ENCODE measurements at places on chromosomes 12 and 14. TPM values are rescaled to one million over a fixed set of nuclear protein-coding genes. Genes with fewer than 3 reads are reported as not detected.

GLIPR1L1 gene
- total RNA-seq, result 1.9 TPM

GRCh38 chr12:111840807-111841206, 1.2 kb upstream of the MAPKAPK5 start:
- DNase-seq, result no peak

RNASE7 gene
- not detected for total RNA-seq

GRCh38 chr14:104196461-104197140, 58.2 kb downstream of the KIF26A start:
- no peak for DNase-seq

- DNase-seq, result no peak
Measured at GRCh38 chr12:88188180-88188579, 46.1 kb downstream of the TMTC3 start.

DNA sequence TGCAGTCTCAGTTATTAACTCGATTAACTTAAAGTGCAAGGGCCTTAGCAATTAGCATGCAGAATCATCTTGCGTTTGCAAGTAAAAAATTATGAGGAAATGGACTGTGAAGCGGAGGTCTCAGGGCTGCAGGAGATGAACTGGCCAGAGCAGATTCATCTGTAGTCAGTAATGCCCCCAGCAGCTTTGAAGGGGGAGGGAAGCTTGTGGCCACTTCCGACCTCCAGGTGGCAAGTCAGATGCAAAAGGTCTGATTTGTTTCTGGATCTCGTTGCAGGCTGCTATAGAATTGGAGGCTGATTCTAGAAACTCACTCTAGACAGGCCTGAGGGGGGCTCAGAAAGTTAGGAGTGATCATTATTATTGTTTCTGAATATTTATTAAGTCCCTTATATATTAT, 107.4 kb upstream of the RGS6 start:
- DNase-seq, result no peak

DNA sequence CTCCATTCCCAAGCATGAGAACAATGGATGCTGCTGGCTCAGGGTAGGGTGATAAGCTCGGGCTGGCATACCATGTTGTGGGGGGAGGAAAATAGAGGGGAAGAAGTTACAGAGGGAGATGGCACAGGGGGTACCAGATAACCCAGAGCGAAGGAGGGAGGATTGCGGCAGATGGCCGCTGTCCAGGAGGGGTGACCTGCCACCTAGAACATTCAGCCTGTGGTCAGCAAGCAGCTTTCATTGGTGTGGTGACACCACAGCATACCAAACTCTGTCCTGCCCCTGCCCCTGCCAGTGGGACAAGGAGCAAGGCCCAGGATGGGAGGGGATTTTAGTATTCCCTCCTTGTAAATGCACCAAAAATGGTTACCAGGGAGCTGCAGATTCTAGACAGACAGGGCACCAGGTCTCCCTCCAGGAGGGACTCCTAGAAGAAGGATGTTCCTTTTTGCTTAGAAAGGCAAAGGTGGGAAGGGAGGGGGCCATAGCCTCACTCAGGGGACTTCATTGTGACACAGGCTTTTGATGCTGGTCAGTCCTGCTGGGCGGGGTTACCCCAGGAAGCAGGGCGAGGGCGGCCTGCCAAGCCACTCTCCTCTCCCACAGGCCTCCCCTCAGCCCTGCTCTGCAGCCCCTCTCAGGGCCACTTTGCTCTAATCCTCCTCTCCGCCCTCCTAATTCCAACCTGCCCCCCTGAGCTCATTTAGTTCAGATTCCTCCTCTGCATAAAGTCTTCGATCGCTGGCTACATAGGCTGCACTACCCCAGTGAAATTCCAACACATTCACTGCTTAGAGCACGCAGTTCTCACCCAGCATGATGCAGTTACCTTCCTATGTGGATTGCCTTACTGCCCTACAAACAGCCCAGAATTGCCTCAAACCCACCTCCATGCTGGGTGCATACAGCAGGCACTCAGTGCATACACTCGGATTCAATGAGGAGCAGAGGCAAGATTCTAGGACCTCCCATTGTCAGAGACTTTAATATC, 36.0 kb upstream of the PLEKHG6 start:
- DNase-seq, result no peak

DNA sequence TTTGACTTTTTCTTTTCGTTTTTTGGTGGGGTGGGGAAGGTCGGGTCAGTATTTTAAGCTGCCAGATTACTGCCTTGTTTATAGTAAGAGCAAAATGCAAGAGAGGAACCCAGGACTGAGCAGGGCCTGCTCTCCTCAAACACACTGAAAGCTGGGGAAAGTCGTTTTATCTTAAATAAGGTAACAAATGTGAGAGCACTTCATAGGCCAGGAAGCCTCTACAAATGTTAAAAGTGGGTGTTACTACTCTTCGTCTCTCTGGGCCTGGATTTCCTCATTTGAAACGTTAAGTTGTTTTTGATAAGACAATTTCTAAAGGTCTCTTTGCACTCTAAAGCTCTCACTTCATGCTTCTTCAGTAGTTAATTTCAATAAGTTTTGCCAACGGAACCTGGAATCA, 33.8 kb downstream of the PLEKHG7 start:
- DNase-seq, result no peak

GRCh38 chr14:92728759-92729364, 19.6 kb downstream of the LGMN start:
- DNase-seq, result no peak

IKZF4 gene
- 13.9 TPM for total RNA-seq

MARK3 gene
- total RNA-seq, result 71.3 TPM

GRCh38 chr12:96170328-96170727, 23.8 kb upstream of the ELK3 start:
- no peak for DNase-seq

DNA sequence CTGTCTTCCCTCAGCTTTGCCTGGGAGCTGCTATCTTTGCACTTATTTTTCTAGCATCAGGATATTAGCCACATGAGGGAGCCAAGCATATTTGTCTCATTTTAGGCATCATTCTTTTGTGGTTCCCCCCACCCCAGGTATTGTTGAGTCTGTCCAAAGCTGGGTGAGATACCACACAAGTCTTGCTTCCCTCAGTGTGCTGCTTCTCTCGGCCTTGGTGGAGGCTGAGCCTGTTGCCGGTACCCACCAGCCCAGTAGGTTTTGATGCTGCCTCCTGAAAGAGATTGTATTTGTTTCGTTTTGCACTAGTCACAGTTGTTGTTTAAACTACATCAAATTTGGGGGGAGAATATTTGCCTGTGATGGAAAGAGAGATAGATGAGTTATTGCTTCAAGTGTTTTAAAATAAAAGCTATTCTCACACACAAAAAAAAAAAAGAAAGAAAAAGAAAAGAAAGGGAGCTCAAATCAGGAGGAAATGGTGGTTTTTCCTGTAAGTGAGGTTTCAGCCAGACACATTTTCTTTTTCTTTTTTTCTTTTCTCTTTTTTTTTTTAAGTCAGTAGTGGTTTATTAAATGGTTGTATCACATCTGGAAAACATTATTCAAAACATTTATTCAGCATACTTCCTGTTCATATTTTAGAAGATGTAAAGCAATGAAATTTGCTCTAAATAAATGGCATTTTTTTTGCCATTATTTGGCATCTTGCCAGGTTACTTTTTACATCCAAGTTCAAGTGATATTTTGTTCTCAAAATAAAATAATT, 58.5 kb downstream of the SLC4A8 start:
- DNase-seq, result no peak

- DNase-seq, result no peak
Measured at GRCh38 chr12:92338102-92338501, 192.5 kb upstream of the BTG1 start.

GRCh38 chr14:36086629-36087395, 89.7 kb downstream of the PTCSC3 start:
- DNase-seq, result no peak

DNA sequence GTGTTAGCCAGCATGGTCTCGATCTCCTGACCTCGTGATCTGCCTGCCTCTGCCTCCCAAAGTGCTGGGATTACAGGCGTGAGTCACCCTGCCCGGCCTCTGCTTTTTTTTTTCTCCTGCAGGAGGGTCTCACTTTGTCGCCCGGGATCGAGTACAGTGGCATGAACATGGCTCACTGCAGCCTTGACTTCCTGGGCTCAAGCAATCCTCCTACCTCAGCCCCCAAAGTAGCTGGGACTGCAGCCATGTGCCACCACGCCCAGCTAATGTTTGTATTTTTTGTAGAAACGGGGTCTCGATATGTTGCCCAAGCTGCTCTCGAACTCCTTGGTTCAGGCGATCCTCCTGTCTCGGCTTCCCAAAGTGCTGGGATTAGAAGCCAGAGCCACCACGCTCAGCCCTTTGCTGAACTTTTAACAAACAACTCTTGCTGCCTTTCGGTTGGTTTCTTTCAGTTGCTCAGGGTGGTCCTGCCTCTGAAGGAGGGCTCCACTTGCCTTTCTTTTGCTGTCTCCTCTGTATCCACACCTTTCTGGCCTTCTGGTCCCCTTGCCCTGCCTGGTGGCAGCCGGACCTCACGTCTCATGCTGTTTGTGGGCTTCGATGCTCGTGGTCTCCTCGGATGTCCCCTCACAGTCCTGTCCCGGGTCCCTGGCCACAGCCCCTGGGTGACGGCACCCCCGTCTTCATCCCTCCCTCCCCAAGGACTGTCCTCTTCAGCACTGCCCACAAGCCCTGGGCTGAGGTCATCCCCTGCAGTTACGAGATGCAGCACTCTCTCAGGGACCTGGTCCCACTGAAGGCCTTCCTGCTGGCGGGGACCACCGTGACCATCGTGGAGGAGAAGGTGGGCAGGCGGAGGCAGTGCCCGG, 3.8 kb upstream of the B3GNT4 start:
- no peak for DNase-seq

HHIPL1 gene
- total RNA-seq, result 2.6 TPM

DNA sequence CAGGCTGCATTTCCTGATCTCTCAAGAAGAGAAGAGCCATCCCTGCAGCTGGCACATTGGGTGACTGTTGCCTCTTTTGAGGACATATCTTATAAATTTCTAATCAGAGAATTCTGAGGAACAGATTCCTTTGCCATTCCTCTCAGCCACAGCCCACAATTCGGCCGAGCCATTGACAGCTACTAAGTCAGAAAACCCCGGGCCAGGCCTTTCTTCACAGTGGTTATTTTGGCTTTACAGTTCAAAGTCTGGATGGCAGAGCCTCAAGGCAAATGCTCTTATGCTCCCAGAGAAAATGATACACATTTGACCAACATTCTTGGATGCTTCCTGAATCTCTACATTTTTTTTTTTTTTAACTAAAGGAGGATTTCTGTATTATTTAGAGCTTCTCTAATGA, 138.4 kb upstream of the FRMD6 start:
- no peak for DNase-seq

CCDC196 gene
- total RNA-seq, result not detected

GPR65 gene
- total RNA-seq, result not detected

PWP1 gene
- total RNA-seq, result 49.7 TPM

GRCh38 chr14:78450669-78451318, 280.6 kb downstream of the NRXN3 start:
- no peak for DNase-seq

GRCh38 chr12:31644536-31644935, 15.0 kb upstream of the ETFBKMT start:
- DNase-seq, result no peak

- no peak for DNase-seq
Measured at GRCh38 chr12:103821773-103822172, 19.3 kb downstream of the NT5DC3 start.

DCN gene
- total RNA-seq, result not detected

CCDC38 gene
- total RNA-seq, result not detected

GRCh38 chr12:57216014-57216911, at the start of gene NXPH4:
TSS of gene NXPH4 (plus strand) at chr12:57216794. CDS start at chr12:57216970, 176 bp downstream.
- peak; percentile 88 for DNase-seq

DNA sequence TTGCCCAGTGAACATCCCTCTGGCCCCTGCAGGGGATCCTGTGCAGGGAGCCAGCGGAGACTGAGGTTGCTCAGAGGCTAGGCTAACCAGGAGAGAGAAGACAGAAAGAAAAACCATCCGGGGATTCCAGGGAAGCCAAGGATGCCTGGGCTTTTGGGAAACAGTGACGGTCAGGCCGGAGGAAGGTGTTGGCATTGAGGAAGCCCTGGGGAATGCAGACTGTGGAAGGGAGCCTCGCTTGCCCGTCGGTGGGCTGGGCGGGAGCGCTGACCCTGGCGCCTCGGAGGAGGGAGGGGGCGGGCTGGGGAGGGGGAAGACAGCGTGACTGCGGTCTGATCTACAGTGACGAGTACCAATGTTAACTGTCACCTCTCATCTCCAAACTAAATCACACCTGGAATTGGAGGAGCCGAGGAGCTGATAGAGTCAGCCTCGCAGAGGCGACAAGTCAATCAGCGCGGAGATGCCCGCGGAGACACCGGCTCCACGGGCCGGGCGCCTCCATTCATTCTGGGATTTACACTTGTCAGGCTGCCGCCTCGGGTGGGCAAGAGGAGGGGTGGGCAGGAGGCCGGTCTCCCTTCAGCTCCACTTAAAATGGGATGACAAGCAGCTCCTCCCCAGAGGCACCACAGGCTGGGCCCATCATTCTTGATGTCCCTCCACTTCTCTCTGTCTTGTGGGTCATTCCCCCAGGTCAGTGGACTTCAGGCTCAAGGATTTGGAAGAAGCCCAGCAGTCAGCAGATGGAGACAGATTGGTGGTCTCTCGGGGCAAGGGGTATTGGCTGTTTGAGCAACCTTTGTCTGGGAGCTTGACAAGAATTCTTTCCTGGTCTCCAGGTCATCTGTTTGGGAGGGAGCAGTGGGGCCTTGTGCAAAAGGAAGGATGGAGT, 20.4 kb upstream of the GPATCH2L start:
- no peak for DNase-seq

- DNase-seq, result no peak
Measured at GRCh38 chr12:49068879-49069506, 786 bp downstream of the RHEBL1 start.

TTC6 gene
- total RNA-seq, result 0.33 TPM

DNA sequence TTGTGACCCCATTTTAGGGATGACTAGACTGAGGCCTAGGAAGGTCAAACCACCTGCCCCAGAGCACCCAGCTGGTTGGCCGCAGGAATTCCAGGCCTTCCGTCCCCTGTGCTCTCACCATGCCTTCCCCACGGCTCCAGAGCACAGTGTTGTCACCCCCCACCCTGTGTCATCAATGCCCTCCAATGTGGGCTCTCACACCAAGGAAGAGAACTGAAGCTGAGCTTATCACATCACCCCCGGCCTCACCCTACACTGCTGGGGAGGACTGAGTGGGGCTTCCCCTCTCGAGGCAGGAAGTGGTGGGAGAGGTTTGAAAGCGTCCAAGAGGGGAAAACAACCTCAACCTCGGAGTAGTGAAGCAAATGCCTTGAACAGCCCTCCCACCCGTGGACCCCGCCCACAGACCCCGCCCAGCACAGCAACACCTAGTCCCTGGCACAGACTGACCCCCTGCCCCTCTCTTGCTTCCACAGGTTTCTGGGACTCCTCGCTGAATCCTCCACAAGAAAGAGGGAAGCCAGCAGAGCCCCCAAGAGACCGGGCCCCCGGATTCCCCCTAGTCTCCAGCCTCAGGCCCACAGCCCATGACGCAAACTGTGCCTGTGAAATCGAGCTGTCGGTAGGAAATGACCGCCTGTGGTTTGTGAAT, 97.2 kb downstream of the LGMN start:
- no peak for DNase-seq

GRCh38 chr12:12558291-12558690, 4.4 kb downstream of the DUSP16 start:
- no peak for DNase-seq

DBX2 gene
- total RNA-seq, result not detected

CACNB3 gene
- 35.1 TPM for total RNA-seq

GRCh38 chr12:21985155-21985554, 43.9 kb upstream of the ABCC9 start:
- no peak for DNase-seq

GRCh38 chr12:60172266-60173211, 576.7 kb downstream of the SLC16A7 start:
- no peak for DNase-seq

GRCh38 chr12:86137936-86138335, 118.3 kb downstream of the MGAT4C start:
- no peak for DNase-seq

KRT80 gene
- total RNA-seq, result not detected

All from H9 (cell line).